Ascending aorta (tissue), 2 donors: ENCODE measurements at places on chromosomes 1 and 21.

DNA sequence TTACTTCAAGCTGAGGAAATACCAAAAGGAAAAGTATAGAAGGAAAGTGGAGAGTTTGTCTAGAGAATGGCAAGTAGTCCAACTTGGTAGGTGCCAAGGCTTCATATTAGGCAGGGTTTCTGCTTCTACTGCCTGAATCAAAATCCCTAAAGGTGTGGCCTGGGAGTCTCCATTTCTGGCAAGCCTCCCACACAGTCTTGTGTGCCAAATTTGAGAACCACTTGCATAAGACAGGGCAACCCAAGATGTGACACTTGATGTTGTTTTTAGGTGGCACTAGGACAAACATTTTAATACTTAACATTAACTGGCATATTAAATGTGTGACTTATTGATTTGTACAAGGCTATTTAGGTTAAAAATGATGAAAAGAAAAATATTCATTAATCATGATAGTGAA is 60.1 kb downstream of the ATG4C start:
- no peaks in the 10 kb centered on the region for H3K27me3 ChIP-seq
- no peak for DNase-seq
- H3K4me1 ChIP-seq = no peaks in the 10 kb centered on the region
- H3K36me3 ChIP-seq = no peaks in the 10 kb centered on the region

DNA sequence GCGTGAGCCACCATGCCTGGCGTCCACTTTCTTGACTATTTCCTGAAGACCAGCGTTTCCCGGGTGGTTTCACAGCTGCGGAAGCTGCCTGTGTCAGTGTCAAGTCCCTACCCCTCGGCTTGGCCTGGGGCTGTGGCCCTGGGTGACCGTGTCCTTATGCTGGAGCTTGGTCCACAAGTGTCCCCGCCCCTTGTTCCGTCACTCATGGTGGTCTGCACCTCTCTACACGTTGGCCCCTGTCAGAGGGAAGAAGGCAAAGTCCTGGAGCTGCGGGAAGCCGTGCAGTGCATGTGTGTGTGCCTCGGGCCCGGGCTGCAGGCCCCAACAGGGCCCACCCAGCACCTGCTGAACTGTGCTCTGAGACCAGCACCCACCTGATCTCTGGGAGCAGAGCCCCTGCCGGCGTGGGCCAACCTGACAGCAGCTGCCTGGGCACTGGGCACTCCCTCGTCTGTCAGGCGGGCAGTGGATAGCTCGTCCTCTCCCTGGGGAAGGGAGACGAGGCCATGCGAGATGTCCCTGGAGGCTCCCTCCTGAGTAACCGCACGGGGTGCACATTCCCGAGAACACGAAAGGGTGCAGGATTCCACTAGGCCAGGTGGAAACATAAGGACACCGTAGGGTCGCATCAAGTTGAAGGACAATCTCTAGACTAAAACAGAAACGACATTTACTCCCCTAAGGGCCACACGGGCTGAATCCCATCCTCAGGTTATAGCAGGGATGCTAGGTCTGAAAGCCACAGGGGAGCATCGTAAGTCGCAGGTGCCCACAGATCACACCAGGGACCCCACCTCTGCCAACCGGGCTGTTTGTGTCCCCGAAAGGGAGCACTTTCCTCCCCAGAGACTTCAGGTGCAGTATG is 2.4 kb upstream of the C1orf159 start:
- no peaks in the 10 kb centered on the region for H3K27me3 ChIP-seq
- no peak for DNase-seq
- peaks cover 4% of the 10 kb centered on the region for H3K4me1 ChIP-seq
- H3K27ac ChIP-seq = no peak overlapping the region

GRCh38 chr21:37532868-37533780 is 166.6 kb downstream of the DYRK1A start:
- H3K4me3 ChIP-seq = no peak overlapping the region
- DNase-seq = no peak
- no peaks in the 10 kb centered on the region for H3K27me3 ChIP-seq
- no peak overlapping the region for H3K27ac ChIP-seq

DNA sequence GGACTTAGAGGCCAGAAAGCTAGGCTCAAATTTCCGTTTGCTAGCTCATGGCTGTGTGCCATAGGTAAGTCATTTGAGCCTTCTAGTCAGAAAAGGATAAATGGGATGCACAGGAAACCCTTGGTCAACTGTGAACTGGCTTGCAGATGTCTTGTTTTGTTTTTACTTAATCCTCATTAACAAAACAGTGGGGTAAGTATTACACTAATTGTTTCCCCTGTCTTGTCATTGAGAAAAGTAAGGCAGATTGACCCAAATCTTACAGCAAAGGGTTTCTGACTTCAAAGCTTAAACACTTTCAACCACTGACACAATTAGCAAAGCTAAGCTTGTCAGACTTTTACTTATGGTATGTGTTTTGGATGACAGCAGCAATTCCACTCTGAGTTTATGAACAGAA is 291.3 kb downstream of the NTNG1 start:
- no peaks in the 10 kb centered on the region for H3K27me3 ChIP-seq
- H3K36me3 ChIP-seq = no peaks in the 10 kb centered on the region
- no peaks in the 10 kb centered on the region for H3K4me1 ChIP-seq
- no peak for DNase-seq
- no peak overlapping the region for H3K4me3 ChIP-seq

GRCh38 chr1:245858722-245859492 is 648.2 kb downstream of the SMYD3 start:
- H3K27me3 ChIP-seq = no peaks in the 10 kb centered on the region
- H3K36me3 ChIP-seq = no peaks in the 10 kb centered on the region
- H3K27ac ChIP-seq = no peak overlapping the region
- no peak for DNase-seq

GRCh38 chr21:31110430-31110829 is 72.2 kb upstream of the KRTAP19-8 start:
- H3K4me3 ChIP-seq = no peak overlapping the region
- no peak overlapping the region for H3K27ac ChIP-seq
- no peaks in the 10 kb centered on the region for H3K4me1 ChIP-seq
- H3K27me3 ChIP-seq = no peaks in the 10 kb centered on the region
- no peaks in the 10 kb centered on the region for H3K36me3 ChIP-seq
